CD4-positive, alpha-beta T cell treated with Interleukin-1 beta for 1 hour (primary cell): ENCODE measurements at places on chromosomes 2 and 18.

DNA sequence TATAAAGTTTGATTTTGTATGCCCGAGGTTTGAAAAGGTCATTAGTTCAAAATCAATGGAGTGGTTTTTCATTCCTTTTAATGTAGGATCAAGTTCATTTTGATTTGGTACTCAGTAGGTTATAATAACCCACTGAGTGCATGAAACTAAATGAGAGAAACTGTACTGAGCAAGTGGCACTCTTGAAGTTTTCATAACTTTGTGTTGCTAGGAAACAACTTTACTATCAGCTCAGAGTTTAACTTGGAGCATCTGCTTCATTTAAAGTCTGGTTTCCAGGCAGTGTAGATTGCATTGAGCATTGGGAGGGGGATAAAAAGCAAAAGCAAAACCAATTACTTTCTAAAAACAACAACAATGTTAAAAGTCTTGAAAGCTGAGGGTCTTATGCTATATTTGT is 1361.6 kb upstream of the CHAC2 start:
- no peak for DNase-seq

GRCh38 chr2:226496273-226496550 is 303.4 kb downstream of the IRS1 start:
- no peak for DNase-seq

DNA sequence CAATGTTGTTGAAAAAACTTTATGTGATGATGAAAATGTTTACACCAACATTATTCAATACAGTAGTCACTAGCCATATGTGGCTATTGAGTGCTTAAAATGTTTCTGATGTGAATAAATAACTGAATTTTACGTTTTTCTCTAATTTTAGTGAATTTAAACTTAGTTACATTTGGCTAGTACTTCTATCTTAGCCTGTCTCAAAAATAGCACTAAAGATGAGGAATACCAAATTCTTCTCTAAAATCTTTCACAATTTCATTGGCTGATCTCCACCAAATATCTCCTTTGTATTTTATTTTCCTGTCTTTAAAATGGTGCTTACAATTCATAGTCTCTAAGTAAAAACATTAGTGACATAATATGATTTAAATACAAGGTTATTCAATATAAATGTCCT is 83.7 kb upstream of the RND3 start:
- DNase-seq, result no peak

GRCh38 chr2:20551260-20551944 is 99.5 kb downstream of the HS1BP3 start:
- DNase-seq, result no peak

DNA sequence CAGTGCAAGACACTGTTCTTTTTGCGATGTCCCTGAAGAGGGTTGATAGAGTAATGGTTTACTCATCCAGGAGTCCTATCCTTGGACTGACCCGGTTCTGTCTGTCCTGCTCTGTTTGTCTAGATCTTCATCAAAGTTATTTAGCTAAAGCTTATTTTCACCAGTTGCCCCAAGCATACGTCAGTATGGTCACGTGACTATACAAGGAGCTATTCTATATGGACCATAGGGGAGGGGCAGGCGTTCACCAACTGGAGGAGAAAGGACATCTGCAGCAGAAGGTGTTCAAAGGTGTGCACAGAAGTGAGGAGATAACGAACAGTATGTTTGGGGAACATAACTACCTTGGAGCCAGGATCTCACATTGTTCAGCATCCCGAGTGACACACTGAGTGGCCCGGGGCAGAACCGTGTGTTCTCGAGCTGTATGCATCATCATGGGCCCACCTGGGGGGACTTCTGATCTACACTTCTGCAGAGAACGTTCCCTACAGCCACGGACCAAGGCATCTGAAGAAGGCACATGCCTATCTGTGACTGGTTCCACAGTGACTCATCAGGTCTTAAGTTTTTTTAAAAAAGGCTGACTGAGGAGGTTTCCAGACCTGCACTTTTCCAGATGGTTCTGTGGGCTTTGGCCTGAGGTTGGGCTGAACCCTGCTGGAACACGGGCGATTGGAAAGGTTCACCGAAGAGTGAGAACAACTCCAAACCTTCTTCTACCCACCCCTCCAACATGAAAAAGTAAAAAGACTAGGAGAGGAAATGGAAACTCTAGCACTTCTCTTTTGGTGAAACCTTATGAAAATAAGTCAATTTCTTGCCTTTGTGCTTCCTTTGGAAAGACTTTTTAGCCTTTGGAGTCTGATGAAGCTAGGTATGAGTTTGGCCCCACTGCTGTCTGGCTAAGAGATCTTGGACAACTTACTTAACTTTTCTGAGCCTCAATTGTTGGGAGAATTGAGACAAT is 68.6 kb upstream of the YWHAQ start:
- DNase-seq, result no peak

DNA sequence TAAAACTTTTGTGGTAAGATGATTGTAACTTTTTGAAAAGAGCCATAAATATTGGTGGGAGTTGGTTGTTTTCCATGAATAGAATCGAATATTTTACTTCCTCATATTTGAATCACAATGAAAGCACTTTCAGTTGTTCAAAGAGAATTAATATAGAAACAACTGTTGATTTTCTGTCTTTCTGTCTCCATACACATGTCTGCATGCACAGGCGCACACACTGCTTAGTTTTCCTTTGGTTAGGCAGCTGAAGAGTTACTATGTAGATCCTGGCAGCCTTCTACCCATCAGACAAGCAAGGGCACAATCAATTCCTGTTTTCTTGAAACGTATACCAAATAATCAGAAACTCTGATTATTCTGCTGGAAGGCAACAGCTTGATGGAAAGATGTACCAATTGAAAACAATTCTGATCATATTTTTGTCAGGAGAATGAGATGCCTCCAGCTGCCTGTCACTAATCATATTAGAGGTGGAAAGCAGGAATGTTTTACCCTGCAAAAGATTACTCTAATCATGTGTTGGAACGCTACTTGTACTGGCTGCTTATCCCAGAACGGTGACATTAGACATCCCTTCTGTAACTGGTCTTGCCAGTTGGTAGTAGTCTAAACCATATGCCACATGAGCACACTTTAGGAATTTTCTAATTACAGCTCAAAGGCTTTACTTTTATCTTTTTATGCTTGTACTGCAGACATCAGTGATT is 24.0 kb downstream of the SPATS2L start:
- DNase-seq, result no peak

- no peak for DNase-seq
Observed at GRCh38 chr2:164287056-164287455, 334.2 kb downstream of the GRB14 start.

- no peak for DNase-seq
Observed at GRCh38 chr2:228731517-228731916, 539.6 kb downstream of the PID1 start.
